Hematopoietic multipotent progenitor cell treated with erythropoietin and hydrocortisone succinate and interleukin-3 and kit ligand, for 15 days (in vitro differentiated cells): ENCODE measurements at places on chromosomes 1 and 21.

GRCh38 chr1:33810571-33810970 lies 53.3 kb upstream of the HMGB4 start:
- no peak for DNase-seq

DNA sequence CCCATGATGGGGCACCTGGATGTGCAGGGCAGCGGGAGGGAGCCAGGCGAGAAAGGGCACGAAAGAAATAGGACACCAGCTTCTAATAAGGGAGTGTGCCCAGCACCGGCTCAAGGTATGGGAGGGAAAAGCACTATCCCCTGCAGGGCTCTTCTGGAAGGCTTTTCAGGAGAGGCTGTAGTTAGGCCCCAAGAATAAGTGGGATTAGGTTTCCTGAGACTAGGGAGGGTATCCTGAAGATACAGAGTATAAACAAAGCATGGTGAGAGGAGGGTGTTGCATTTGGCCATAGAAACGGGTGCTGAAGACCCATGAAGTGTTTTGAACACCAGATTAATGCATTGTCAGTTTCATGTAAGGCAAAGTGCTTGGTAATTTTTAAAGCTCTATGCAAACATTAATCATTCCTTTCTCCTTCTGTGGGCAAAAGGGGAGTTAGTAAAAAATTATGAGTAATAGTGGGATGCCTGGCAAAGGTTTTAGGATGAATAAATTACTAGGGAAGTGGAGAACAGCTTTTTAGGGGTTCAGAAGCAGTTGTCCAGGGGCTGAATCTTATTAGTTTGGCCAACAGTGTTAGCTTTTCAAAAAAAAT lies 74.0 kb downstream of the SYT6 start:
- DNase-seq: no peak

DNA sequence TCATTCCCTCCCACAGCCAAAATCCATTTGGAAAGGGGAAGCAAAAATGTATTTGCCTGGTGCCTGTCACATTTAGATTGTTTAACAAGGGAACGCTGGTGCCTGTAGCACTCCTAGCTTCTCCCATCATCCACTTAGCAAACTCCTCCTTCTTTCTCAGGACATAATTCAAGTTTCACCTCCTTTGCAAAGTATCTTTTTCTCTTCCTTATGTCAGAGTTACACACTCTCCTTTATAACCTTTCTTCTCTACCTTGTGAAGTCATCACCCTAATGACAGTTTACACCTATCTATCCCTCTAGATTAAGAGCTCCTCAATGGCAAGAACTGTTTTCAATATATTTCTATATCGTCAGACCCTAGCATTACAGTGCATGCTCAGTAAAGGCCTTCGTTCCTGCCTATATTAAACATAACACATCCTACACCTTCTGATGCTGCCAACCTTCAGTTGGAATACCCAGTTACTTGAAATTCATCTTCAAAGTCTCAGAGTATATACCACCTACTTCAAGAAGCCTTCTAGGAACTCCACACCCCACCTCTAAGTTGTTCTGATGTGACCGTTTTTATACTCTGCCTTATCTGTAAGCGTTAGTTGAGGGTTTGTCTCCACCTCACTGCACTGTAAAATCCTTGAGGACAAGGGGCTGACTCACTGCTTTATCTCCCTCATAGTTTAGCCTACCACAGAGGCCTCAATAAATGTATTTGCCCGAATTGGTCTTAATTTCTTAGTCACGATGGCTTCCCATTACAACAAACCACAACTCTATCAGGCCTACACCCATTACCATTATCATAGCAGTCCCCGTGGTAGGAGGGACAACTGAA lies 1.0 kb upstream of the EPS15 start:
- DNase-seq: peak; percentile 83

DNA sequence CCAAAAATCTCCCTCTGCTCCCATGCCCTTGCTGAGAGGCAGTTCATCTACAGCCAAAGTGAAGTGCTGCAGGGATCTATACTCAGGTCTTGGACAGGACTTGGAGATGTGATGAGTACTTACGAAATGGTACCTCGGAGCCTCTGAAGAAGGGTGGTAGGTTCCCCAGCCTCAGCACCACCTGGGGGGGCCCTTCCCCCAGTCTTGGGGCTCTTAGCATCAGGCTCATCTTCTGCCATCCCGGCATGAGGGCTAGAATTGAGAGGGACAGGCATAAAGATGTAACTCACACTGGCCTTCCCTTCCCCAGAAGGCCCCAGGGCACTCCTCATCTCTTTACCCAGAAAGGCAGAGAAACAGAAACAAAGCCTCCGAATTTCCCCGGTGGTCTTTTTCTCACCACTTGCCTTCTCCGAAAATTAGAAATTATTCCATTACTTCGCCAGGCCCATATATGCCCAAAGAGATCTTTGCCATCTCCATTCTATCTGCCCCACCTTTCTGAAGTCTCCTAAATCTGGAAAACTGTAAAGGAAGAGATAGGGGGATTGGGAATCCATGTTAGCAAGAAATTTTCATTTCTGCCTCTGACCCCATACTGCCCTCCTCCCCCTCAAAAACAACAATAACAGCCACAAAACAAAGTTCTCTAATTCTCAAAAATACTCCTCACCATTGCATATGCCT lies 827 bp downstream of the RFX5 start:
- DNase-seq: peak; percentile 22

- no peak for DNase-seq
Observed at GRCh38 chr1:55580845-55581332, 365.7 kb upstream of the USP24 start.

GRCh38 chr1:96214982-96215381 lies 506.6 kb upstream of the PTBP2 start:
- DNase-seq: no peak

DNA sequence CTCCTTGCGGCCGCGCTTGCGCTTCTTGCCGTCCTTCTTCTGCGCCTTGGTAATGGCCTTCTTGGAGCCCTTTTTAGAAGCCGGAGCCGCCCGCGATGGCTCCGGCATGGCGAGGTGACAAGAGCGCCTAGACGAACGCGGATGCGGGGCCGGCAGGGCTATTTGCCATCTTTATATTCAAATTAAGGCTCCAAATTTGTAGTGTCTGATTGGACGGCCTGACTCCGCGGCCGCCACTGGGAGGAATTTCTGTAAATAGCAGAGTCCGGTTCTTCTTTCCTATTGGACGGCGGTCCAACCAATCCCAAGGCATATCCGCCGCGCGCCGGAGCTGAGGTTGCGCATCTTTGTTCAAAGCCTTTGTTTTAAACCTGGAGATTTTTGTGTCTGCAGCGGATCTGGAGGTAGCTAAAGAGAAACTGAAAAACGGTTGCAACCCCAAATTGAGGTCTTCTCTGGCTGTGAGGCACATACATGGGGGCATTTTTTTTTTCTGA lies 22.6 kb upstream of the RNF187 start:
- peak; percentile 80 for DNase-seq

GRCh38 chr1:236850077-236850979 lies 55.2 kb downstream of the MTR start:
- no peak for DNase-seq

- no peak for DNase-seq
Observed at GRCh38 chr1:192826791-192827546, 18.1 kb downstream of the RGS2 start.

DNA sequence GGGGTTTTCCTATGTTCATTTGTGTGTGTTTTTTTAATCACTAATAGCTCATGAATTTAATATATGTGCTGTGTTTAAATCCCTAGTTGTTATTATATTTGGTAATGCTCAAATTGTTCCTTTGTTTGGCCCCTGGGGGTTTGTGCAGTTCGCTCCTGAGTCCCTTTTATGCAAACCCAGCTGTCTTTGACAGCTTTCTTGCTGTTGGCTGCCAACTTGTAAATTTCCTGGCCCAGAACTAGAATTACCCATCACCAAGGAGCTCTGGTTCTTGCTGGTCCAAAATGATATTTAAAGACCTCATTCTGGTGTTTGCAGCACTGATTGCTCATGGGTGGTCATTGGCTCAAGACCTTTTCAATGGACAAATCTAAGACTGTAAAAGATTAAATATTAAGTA lies 39.6 kb upstream of the PGBD5 start:
- DNase-seq: no peak

DNA sequence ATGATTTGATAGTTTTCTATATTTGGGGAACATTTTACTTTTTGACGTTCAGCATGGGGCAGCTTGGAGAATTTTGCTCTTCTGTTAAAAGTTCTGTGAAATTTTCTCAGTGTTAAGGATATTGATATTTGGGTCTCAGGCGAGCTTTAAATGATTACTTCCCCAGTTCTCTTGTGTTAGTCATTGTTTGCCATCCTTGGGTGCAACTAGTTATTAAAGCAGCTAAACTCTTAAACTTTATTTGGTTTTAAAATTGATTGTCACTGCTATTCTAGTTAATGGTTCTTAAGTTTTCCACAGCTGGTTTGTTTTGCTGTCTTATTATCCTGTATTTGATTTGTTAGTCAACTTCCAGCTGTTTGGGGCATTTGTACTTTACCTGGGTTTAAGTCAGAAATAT lies 9.0 kb downstream of the COG2 start:
- DNase-seq: no peak

DNA sequence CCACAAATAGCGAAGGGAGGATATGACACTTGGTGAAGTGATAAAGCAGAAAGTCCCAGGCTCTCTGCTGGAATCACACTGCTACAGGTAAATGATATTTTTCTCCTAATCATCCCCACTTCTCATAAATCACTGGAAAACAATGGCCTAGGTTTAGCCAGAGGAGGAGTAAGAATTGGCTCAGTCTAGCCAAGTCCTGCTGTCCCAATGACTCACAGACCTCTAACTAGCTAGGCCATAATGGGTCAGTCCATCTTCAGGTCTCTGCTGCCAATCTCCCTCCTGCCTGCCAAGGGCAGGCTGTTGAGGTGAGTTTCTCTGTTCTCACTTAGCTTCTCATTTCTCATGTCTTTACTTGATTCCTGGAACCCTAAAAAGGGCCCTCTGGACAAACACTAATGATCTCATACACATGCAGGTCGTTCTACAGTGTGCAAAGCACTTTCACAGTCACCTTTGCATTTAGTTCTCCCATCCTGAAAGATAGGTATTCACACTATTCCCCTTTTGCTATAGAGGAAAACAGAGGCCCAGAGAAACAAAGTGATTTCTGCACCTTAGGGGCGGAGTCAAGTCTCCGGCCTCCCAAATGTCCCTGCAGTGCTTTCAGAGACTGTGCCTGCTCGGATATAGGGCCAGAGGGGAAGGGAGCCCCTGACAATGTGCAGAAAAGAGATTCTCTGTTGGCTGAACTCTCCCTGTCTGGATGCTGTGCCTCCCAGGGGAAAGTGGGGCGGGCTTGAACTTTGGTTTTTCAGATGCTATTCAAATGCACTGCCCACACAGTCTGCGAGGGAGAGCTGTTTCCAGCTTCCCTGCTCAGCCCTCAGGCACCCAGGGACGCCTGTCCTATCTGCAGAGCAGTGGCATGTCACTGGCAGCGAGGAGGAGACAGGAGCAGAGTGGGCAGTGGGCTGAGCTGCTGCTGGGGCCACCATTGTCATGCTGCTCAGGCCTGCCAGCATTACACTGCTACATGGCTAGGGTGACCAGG lies 3.9 kb upstream of the CDK18 start:
- DNase-seq: no peak

- no peak for DNase-seq
Observed at GRCh38 chr1:78329475-78329874, 161.3 kb upstream of the PTGFR start.

DNA sequence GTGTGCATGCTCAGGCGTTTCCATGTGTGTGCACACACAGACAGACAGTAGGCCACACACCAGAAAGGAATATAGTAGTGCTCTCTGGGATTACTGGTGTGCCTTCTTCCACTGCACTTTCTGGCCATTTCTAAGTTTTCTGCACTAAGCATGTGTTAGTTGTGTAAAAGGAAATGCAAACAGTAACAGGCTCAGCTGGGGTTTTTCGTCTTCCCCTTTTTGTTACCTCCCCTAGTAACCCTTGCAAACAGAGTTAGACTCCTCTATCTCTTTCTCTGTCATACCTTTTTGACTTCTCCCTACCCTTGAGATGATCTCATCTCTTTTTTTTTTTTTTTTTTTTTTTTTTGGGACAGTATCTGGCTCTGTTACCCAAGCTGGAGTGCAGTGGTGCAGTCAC lies 196.3 kb downstream of the SDCCAG8 start:
- DNase-seq: no peak

DNA sequence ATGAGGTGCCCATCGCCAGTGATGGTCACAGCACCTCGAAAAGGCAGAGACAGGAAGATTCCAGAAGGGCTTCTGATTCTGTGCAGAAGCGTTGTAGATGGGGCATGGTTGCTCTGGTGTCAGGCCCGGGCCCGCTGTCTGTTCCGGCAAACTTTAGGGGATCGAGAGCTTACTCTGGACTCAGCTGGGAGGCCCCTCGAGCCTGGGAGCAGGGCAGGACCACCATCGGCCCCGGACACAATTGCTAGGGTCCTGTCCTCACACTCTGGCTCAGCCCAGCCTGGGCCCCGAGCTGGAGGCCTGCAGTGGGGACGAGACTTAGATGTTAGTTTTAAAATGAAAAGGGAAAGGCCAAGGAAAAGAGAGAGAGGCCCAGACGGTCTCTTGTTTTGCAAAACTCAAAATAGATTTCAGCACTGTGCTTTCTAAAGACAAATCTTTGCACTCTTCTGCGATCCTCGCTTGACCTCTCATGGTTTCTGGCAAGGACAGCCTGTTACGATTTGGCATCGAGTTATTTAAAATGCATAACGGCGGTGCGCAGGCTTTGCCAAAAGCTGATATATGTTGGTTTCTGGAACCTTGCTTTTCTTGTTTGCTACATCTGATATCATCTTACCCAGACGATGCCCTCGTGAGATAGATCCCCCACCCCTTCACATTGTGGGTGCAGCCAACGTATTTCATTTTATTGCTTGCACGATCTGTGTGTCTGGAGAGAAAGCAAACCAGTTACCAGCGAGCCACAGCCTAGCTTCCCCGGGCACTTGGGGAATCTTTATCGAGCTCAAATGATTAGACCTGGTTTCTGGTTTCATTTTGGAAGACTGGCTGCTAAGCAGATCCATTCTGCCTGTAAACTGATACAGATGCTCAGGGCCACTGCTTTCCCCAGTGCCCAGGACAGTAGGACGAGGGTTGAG lies 58.0 kb downstream of the PRDM16 start:
- DNase-seq: no peak

DNA sequence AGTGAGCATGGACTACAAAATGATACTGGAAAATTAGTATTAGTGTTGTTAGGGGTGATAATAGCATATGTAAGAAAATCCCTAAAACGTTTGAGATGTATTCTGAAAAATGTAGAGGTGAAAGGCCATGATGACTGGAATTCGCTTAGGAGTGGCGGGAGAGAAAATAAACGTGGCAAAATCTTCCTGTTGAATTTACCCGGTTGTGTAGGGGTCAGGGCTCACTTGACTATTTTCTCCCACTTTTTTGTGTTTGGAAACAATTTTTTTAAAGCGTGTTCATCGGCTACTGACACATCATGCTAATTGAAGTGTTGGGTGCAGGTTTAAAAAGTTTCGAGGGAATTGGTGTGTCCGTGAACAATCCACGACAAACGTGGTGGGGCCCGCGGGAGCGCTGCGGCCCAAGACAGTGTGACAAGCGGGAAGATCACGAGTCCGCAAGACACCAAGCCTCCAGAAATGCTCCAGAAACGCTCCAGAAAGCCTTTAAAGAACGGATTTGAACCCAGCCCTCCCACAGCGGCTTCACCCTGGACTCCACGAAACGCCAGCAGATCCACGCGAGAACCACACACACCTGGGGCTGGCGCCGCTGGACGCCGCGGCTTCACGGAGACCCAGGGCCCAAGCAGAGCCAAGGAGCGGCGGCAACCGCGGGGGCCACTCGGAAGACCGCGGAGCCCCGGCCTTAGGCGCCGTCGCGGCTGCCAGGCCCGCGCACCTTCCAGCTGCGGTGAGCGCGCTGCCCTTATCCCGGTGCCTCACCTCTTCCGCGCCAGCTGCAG lies 573 bp downstream of the PSMG1 start:
- peak; percentile 17 for DNase-seq
